ENCODE measurements at places on chromosomes 7 and 10.

- no peak for DNase-seq
These were observed 232.3 kb upstream of the GLI3 start for GRCh38 chr7:42469341-42469740.

- no peak for DNase-seq
These were observed 7.8 kb upstream of the TLX1 start for GRCh38 chr10:101123085-101123814.

DNA sequence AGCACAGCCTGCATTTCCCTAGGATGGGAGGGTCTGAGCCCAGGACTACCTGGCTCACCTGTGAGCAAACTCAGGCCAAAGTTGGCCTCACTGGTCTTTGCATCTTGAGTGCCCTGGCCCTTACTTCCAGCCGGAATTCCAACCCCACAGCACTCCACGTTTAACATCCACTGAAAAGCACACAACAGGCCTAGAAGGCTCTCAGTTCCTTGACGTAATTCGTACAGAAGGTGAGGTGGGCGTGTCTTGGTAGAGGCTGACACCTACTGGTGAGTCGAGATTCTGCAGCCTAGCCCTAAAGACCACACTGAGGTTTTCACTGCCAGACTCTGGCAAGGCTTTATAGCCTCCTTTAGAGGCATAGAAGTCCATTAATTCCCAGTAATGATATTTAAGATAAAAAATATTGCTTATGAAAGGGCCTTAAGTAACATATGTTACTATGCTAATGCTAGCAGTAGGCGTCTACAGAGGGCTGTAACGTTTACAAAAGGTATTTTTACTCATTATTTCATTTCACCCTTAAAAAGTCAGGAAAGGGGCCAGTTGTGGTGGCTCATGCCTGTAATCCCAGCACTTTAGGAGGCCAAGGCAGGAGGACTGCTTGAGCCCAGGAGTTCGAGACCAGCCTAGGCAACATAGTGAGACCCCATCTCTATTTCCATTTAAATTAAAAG, 95.8 kb downstream of the HIP1 start:
- peak; percentile 26 for DNase-seq

- DNase-seq: no peak
These were observed 30.9 kb downstream of the CDK1 start for GRCh38 chr10:60809157-60809556.

DNA sequence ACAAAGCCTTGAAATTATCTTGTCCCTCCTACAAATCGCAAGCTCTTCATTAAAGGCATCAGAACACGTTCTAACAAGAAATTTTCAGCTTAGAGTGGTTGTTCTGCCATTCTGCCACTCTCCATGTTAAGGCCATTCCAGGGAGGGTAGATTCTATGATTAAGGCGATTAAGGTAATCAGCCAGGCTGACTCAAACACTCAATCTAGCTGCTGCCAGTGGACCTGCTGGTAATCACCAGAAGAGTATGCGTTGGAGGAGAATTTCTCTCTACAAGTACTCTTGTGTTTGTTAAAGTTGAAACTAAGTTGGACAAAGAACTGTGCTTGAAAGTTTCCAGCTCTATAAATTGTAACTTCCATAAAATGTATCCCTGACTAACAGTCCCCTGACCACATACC, 149.2 kb upstream of the COL1A2 start:
- no peak for DNase-seq

- no peak for DNase-seq
These were observed 1.1 kb upstream of the FEZF1 start for GRCh38 chr7:122305475-122306319.

DNA sequence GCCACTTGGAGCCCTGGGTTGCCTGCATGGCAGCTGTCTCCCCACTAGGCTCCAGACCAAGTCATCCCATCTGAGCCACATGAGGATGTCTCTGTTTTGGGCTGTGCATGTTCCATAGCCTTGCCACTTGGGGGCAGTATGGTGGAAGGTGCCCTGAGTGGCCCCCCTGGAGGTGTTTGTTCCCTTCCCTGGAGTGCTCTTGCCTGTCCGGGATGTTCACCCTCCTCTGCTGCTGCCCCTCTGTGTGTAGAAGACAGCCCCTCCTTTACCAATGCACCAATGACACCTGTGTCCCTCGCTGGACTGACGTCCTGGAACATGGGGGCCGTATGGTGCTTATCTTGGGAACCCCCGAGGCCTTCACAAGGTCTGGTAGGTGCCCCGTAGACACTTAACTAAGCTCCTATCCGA, 100.2 kb downstream of the ACTR3B start:
- DNase-seq: no peak

- DNase-seq: no peak
These were observed 30.1 kb downstream of the OSBPL3 start for GRCh38 chr7:24949884-24950283.

- no peak for DNase-seq
These were observed 63.6 kb upstream of the TRIM24 start for GRCh38 chr7:138396251-138397070.

- DNase-seq: no peak
These were observed 136.2 kb upstream of the NRBF2 start for GRCh38 chr10:62996925-62997324.
